ENCODE measurements at places on chromosomes 1 and 21.

GRCh38 chr1:219160967-219161366 lies 12.7 kb upstream of the LYPLAL1 start:
- DNase-seq, result no peak

DNA sequence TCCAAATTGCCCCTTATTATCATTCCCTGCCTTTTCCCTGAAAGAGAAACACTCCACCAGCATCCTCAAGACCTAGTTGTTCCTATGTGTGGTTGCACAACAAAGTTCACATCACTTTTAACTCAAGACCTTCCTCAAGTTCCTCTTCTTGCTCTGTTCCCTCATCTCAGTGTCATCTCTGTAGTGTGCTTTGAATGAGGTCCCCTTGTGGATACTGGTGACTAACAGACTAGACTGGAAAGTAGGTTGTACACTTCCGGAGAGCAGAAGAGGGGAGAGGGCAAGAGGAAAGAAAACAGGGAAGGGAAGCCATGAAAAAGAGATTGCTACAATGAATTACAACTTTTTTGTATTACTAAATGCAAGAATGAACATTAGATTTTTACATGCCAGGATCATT lies 853.8 kb downstream of the USP25 start:
- no peak for DNase-seq

DNA sequence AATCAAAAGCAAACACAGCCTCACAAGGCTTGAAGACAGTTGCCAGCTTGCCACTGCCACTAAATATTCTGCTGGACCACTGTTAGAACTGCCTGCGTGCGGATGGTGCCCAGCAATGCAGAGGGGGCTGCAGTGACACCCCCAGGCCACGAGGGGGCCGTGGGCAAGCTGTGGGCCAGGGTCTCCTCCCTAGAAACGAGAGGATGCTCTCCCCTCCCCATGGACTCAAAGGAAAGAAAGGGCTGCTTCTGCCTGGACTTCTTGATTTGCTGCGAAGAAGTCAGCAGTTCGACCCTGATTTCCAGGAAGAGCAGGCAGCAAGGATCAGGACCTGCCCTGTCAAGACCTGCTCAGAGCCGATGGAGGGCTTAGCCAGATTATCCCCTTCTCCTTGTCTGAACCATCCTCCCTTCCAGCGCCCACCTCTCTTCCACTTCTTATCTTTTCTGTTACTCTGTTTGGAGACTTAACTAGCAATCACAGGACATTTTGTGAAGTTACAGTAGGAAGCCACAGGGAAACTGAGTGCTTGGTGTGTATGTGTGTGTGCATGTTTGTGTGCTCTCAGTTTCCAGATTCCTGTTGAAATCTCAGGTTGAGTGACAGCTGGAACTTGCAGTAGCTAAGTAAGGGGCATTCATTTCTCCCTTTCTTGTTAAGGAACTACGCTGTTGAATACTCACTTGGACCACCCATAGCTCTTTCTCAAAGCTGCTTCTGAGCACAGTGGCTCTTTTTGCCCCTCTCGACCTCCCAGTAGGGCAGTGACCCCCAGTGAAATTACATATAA lies 2.7 kb downstream of the MAN1C1 start:
- no peak for DNase-seq

- DNase-seq, result no peak
Measured at GRCh38 chr1:156881101-156881500, 12.4 kb upstream of the PEAR1 start.

DNA sequence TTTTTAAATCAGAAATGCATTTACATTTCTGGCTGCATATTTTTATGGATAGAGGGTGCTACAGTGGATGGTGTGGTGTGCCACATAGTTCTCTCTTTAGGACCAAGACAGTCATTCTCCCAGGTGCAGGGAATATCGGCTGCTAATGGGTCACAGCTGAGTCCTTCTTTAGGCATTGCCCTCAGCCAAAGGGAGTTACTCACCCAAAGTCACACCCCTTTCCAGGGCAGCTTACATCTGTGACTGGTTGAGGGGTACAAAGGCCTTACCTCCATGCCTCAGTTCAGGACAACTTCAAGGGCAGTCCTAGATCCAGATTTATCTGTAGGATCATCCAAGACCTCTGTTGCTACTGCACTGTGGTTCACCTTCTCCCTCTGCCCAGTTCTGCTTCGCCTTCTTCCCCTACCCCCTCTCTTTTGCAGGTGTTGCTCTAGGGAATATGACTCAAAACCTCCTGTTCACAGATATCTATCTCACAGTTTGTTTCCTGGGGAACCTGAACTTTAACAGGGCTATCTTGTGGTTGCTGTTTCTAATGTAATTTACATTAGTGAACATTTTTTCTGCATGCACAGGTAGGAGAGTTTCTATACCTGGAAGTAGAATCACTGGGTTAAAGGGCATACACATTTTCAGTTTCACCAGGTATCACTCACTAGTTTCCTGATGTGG lies 413.9 kb downstream of the RPS6KC1 start:
- no peak for DNase-seq

DNA sequence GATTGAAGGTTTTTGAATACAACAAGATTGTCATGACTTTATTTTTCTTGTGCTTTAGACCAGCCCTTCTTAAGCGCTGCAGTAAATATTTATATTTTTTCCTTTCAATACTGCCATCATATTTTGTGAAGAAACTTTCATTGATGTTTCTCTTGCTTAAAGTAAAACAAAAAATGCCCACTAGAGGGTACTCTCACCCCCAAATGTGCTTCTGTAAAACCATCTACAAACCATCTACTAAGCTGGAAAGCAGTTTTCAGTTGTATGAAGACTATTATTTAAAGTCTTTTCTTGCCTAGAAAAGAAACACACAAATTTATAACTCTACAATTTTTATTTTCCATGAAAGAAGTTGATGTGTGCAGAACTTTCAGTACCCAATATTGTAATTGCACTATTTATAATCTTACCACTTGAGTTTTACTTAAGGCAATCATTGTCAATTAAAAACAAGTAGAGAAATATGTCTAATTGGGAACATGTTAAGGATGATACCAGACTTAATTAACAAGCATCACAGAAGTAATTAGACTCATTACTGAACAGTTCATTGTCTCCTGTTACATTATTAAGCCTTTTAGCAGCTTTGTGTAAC lies 10.7 kb downstream of the LEPR start:
- no peak for DNase-seq

GRCh38 chr1:165445388-165445787 lies 462 bp upstream of the RXRG start:
- DNase-seq, result no peak

DNA sequence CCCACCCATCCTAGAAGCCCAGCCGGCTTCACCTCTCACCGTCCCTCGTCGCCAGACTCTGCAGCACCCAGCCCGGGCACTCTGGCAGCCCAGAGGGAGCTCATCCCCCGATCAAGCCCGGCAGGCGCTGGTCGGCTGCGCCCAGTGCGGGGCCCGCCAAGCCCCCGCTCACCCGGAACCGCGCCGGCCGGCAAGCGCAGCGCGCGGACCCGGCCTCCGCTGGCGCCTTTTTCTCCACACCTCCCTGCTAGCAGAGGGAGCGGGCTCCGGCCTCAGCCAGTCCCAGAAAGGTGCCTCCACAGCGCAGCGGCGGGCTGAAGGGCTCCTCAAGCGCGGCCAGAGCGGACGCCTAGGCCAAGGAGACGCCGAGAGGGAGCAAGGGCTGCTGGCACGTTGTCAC lies 2023.3 kb downstream of the NCAM2 start:
- no peak for DNase-seq

DNA sequence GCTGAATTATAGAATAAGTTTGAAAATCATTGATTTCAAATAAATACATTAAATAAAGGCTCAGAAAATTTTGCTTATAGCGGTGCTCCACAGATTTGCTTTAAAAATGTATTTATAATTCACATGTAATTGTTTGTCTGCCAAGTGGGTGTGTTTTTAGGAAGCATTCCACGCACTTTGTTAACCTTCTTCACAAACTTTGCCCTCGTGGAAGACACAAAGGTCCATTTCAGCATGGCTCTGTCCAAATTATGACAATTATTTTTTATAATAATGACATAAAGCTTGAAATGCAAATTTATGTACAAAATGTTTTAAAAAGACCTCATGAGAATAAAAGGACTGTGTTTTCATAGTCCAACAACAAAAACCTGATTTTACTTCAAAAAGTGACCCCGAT lies 146.1 kb downstream of the GRIK1 start:
- DNase-seq, result no peak

DNA sequence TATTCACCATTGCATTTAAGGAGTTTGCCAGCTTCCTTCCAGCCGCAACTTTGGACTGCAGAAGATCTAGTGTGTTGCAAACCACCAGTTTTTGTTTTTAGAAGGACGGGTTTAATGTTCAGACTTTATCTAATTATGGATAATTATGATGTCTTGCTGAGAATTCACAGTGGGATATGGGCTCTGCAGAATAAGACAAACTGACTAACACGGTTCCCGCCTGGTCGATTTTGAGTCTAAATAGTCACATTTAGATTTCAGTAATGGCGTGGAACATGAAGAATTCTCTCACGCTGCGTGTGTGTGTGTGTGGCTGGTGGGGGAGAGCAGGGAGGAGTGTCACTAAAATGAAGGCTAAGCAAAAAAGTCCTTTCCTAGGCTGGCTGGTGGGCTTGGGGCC lies 48.5 kb upstream of the DMRTB1 start:
- DNase-seq, result no peak

DNA sequence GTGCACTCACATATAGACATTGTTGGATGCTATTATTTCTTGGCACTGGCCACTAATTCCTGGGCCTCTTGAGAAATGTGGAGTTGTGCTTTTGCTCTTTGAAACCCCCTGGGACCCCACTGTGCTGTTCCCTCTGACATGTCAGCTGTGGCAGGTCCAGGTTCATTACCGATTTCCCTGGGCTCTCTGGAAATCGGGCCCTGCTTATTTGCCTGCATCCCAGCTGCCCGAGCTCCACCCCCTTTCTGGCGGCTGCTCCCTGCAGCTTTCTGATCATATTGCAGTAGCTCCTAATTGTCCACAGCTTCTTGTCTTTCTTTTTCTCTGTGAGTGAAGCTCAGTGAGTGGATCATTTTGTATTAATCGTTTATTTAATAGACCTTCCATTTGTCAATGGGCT lies 183.7 kb upstream of the FAM78B start:
- DNase-seq, result no peak

DNA sequence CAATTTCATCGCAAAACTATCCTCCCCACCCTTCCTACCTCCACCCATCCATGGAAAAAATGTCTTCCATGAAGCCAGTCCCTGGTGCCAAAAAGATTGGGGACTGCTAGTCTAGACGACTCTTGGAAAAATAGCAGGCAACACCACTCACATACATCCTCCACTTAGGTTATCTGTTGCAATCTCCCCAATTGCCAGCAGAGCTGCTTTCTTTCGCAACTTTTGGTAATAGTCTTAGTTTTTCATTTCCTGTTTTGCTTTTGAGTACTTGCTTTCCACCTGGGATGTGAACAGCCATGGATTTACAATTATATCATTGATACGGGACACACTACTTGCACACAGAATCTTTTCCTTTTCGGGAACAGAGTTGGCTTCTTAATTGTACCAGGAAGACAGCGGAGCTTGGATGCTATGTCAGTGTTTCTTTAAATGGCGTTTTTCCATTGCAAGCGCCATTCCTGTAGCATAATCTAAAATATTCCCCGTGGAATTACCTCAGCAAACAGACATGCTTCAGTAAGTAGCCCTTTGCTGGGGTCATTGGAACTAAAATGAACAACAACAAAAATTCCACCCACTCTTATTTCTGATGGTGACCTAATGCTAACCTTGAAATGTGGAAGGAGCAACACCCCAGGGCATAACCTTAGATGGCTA lies 183.3 kb upstream of the ADGRL2 start:
- DNase-seq, result no peak

GRCh38 chr1:98793136-98793535 lies 131.6 kb downstream of the SNX7 start:
- DNase-seq, result no peak

GRCh38 chr1:20633190-20634064 lies at the start of gene PINK1:
PINK1 (plus strand) TSS chr1:20633458; CDS start chr1:20633549, 91 bp downstream.
- peak; percentile 68 for DNase-seq

DNA sequence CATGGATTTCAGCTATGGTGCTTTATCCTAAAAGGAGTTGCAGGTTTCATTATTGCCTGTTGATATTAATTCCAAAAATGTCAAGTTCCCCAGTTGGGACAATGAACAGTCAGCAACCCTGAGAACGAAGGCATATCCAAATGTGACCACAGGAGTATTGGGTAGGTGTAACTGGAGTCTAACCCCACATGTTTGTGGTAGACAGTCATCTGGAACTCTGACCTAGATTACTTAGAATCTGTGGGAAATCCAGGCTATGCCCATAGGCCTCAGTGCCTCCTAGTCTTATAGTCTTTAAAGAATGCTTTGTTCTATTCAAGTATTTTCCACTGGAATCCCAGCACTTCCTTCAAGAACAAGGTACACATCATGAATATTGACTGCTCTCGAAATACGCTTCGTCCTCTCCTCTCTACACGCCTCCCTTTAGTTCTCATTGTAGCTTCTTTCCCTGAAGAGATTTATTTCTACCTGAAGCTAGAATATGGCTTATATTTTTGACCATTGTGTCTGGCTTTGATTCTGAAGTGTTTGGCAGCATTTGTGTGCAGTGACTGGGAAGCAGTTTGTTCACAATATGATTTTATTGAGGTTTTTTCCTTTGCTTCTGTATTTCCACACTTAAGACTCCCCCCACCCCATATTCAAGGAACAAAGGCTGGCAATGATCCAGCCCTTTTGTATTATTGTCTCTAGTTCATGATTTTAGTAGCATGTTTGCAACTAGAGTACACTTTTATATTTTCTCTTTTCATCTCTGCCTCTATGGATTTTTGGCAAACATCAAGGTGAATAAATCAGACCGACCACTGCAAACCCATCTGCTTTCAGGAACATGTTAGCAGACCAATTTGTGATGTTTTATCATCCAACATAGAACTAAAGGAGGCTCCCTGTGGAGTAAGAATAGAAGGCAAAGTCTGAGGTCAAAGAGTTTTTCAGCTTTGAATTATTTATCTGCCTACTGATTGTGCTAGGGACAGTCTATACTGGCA lies 178.6 kb downstream of the GPR52 start:
- no peak for DNase-seq

DNA sequence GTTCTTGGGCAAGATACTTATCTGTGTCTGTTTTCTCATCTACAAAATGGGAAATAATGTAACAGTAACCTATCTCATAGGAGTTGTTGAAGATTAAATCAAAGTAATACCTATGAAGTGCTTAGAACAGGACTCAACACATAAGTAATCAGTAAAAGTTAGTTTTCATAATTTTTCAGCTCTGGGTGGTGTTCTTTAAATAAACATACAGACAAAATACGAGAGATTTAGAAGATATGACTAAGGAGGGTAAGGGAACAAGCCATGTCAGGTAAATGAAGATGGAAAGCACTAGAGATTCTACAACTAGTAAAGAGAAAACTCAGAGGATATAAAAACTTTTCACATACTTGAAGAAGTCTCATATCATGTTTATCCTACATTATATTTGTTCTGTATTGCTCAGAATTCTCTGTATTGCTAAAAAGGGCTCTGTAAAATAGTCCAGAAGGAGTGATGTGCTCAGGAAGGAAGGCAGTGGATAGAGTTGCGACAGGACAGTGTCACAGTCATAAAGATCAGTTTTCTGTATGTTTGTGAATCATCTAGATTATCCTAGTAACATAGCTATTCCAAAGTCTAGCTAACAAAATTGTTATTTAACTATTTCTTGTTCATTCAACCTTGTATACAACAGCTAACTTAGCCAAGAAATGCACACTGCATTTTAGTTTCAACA lies 16.0 kb downstream of the LIN9 start:
- DNase-seq, result no peak

- no peak for DNase-seq
Measured at GRCh38 chr1:91585982-91586381, 85.3 kb downstream of the CDC7 start.

- no peak for DNase-seq
Measured at GRCh38 chr1:24894002-24894401, 36.1 kb downstream of the RUNX3 start.

- DNase-seq, result no peak
Measured at GRCh38 chr21:29245104-29245643, 53.5 kb upstream of the BACH1 start.

All from cortex of kidney (tissue), 1 donor.